Karpas-422 (cell line): ENCODE measurements at places on chromosomes 12 and 14.

DNA sequence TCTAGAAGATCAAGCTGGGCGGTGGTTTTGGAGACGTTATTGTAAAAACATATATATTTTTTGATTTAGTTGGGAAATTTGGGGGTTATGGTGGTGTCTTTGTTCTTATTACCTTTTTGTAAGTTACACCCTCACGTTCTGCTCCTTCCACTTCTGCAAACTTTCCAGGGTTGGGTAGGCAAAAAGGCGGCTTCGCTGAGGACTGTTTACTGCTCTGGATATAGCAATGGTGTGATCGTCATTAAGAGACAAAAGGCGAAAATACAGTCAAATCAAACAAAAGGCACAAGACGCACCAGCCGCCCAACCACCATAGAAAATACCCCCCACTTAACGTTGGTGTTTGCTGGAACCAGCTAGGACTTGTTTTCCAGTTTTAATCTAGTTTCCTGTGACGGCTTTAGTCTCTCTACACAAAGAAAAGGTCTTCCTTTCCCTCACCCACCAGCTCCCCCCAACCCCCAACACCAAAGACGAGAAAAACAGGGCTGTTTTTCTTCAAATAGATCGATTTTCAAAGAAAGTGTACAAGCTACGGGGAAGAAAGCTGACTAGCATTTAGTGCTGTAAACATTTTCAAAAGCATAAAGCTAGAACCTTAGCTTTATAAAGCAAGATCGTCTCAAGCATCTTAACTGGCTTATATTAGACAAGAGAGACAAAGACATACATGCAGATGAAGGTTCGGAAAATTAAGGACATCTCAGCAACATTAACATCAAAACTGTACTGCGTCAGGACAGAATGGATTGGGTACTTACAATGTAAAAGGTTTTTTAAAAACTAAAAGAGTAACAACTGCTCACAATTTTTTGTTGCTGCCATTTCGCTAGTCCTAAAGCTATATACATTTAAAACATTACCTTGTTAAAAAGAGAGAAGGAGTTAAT lies 2.0 kb upstream of the SETD1B start:
- DNase-seq, result peak; percentile 65

GRCh38 chr12:52603314-52603713 lies 2.1 kb upstream of the KRT72 start:
- no peak for DNase-seq

- DNase-seq, result no peak
Observed at GRCh38 chr12:22539055-22539454, 5.3 kb downstream of the C2CD5 start.

DNA sequence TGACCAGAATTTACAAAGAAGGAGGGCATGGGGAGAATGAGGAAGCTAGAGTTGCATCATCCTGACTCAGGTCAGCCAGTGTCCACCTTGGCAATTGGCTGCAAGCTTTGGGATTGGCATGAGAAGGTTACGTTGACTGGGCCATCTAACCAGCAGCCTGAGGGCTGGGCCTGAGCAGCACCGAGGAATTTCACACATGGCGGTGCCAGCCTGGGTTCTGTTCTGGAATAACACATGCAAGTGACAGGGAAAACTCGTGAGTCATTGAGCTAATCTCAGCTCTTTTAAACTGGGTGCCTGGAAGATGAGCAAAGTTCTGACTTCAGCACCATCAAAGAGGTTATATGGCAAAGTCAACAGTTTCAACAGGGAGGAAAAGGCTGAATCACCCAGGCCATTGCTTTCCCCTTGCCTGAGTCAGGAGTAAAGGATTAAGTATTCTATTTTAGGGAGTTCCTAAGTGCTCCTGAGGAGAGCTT lies 543.2 kb upstream of the TBX3 start:
- DNase-seq, result no peak

- DNase-seq, result no peak
Observed at GRCh38 chr12:18284386-18284785, 23.1 kb downstream of the PIK3C2G start.

DNA sequence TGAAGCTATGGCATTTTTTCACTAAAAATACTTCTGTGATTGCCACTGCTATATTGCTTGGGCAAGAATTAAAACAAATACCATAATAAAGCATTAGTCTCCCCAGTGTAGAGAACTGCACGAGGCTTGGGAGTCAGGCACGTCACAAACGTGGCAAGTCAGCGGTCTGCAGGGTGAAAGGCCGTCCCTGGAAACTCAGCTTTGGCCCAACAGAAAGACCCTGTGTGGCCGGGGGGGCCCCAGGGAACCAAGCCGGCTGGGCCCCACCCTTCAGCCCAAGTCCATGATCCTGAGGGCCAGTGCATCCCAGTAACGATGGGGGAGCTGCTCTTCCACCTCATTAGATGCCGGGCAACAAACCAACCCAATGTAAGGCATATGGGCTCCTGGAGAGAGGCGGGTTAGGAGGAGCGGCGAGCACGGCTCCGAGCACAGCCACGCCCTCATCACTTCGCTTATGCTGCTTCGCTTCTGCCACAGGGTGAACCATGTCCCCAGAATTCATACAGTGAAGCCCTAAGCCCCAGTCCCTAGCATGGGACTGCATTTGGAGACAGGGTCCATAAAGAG lies 50.9 kb upstream of the GPR68 start:
- DNase-seq, result no peak

DNA sequence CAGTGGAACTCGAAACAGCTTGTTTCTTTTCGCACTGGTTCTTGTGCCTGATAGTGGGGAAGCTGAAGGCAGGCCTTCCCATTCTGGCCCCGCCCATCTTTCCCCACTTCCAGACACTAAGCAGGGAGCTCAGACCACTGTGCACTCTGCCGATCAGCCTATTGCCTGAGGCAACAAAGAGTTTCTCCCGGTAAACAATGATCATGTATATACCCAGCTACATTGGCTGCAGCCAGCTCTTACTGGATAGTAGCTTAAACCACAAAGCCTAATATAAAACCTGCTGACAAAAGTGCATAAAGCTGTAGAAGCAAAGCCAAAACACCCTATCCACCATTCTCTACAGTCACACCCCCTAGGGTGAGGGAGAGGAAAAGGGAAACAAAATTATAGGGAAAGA lies 24.7 kb upstream of the GLIPR1 start:
- no peak for DNase-seq

GRCh38 chr12:93261505-93262094 lies 116.1 kb upstream of the NUDT4 start:
- DNase-seq, result no peak

DNA sequence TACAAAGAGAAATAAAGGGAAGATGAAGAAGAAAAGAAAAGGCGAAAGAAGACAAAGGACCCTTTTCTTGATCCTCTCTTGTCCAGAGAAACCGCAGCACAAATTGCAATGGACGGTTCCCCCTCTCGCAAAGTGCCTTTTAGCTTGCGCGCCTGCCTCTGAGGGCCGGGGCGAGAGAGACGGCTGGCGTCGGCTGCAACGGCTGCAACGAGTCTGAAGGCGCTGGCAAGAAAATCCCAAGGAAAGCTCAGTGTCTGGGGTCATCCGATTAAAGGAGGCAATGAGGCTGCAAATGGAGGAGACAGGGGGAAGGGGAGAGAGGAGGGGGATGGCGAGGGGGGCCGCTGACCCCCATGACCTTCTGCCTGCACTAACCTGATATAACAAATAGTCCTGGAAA lies 671.5 kb downstream of the MED13L start:
- DNase-seq, result no peak

DNA sequence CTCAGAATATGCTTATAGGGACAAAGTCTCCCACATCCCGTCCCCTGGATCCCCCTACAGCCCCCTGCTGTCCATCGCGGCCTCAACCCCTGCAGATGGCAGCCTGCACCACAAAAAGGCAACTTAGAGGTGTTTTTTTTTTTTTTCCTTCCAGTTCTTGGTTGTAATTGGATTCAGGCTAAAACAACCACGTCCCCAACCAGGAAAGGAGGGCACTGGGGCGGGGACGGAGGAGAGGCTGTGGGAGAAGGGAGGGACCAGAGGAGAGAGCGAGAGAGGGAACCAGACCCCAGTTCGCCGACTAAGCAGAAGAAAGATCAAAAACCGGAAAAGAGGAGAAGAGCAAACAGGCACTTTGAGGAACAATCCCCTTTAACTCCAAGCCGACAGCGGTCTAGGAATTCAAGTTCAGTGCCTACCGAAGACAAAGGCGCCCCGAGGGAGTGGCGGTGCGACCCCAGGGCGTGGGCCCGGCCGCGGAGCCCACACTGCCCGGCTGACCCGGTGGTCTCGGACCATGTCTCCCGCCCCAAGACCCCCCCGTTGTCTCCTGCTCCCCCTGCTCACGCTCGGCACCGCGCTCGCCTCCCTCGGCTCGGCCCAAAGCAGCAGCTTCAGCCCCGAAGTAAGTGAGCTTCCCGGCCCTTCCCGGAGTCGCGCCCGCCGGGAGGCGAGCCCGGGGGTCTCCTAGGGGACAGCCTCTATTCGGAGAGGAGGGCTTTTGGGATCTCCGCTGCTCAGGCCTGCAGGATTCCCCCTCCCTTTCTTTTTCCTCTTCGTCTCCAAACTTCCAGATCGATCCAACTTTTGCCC lies at the start of gene MMP14:
TSS of gene MMP14 (plus strand) at position 285 of the 813 bp plus-strand sequence. CDS start at position 518, 233 bp downstream.
- DNase-seq, result no peak

DNA sequence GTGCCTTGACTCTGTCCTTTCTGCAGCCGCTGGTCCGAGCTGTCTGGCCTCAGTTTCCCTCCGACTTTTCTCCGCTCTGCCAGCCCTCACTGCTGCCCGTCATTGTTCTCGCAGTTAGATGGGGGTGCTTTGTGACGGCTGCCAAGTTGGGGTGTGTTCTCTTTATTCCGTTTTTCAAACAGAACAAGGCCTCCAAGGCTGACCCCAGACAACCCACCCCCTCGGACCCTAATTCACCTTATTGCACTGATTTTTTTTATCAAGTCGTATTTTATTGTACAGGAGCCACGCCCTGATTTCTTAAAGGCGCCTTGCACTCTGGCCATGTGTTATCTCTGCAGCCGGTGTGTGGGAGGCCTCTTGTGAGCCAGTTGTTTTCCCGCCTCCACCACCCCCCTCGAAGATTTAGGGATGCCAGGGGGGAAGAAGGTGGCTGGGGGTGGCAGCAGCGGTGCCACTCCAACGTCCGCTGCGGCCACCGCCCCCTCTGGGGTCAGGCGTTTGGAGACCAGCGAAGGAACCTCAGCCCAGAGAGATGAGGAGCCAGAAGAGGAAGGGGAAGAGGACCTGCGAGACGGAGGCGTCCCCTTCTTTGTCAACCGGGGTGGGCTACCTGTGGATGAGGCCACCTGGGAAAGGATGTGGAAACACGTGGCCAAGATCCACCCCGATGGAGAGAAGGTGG lies 1.3 kb downstream of the VASH1 start:
- DNase-seq, result no peak

GRCh38 chr12:124369827-124370378 lies 75.0 kb downstream of the RFLNA start:
- no peak for DNase-seq
